Stimulated activated CD8-positive, alpha-beta memory T cell treated with anti-CD3 and anti-CD28 coated beads, Interleukin-7, amount 100 ng/mL, for 24 hours (primary cell): ENCODE measurements at places on chromosomes 1 and 21.

GRCh38 chr1:230785636-230786384, 38.6 kb downstream of the CAPN9 start:
- no peak for DNase-seq

GRCh38 chr1:54429838-54430237, 23.6 kb upstream of the SSBP3 start:
- DNase-seq = no peak

- no peak for DNase-seq
Observed at GRCh38 chr21:33651965-33652680, 9.8 kb downstream of the ITSN1 start.

- DNase-seq = no peak
Observed at GRCh38 chr1:109484519-109484975, 842 bp downstream of the ATXN7L2 start.

DNA sequence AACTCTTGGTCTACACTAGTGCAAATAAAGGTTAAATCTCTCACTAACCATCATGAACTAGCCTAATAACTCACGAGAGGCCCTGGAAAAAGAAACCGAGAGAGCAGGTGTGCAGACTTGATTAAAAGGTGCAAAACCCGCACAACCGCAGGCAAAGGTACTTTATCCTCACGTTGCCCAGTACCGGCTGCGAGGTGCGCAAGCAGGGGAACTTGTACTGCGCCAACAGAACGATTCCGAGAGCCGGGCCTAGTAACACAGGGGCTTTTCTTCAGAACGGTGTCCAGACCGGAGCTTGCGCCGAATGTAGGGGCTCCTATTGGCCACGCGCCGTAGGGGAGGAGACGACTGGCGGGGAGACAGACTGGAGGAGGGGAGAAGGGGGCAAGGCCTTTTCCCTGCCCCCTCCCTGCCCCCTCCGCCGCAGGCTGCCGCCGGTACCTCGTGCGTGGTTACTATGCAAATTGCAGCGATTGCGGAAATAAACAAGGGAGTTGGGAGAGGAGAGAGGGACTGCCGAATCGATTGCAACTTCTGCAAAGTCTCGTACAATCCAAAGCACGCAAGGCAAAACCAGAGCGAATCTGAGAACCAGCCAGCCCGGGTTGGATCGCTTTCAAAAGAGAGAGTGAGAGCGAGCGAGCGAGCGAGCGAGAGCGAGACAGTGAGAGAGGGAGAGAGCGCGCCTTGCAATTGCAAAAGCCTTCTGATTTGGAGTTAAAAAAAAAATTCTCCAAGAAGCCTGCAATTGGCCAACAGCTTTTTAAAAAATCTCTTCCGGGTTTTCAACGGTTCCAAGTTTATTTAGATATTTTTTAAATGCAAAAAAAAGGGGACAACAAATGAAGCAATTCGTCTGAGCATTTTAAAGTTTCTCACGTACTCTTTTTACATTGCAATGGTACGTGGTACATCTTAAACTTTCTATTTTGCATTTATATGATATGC, 5.4 kb upstream of the NFIA start:
- peak; percentile 36 for DNase-seq

GRCh38 chr1:247656221-247656875, 23.2 kb downstream of the OR13G1 start:
- DNase-seq = no peak

- no peak for DNase-seq
Observed at GRCh38 chr1:216630532-216630931, 92.7 kb downstream of the ESRRG start.

DNA sequence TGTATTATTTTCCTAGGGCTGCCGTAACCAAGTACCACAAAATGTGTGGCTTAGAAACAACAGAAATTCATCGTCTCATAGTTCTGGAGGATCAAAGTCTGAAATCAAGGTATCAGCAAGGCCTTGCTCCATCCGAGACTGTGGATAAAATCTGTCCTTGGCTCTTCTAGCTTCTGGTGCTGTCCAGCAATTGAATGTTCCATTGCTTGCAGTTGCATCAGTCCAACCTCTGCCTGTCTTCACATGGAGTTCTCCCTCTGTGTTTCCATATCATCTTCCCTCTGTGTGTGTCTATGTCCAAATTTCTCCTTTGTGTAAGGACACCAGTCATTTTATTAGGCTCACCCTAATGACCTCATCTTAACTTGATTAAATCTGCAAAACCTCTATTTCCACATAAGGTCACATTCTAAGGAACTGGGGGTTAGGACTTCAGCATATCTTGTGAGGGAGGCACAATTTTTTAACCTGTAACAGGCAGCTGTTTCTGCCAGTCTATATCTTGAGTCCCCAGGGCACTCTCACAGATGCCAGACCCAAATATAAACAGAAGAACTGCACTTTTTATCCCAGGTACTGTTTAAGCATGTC, 84.2 kb downstream of the ERG start:
- no peak for DNase-seq

DNA sequence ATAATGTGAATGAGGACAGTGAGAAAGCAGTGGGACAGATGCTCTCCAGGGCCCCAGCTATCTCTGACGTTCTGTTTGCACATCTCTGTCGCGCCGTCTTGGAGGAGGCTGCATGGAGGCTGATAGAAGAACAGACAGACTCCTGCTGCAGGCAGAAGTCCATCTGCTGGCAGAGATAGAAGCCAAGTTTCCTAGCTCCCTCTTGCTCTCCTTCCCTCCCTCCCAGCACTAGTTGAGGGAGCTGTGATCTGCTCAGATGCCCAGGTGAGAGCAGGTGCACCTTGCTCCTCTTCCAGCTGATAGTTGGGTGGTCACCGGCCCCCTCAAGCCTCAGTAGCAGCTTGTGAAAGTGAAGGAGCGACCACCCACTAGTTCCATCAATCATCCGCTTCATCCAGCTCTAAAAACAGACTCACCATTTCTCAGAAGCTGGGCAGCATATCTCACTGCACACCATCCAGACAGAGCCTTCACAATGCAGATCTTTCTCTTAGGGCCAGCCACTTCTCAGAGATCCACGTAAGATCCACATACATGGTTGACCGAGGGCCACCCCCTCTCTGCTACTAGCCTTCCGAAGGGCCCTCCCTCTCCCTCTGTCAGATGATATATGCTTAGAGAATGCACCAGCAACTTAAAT, 12.9 kb downstream of the LRRN2 start:
- DNase-seq = no peak

DNA sequence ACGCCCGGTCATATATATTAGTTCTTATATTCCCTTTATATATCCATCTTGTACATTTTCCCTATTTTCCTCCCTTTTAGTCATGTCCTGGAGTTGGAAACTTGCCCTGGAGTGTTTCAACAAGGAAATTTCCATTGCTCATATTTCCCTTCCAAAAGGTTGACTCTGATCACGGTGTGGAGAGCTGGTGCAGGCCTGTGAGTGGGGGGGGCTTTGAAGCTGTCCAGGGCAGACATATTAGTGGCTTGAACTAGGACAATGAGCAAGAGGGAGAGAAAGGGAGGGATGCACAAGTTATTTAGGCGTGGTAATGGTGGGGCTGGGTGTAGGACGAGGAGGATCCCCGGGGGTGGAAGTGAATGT, 30.4 kb upstream of the TMEM61 start:
- DNase-seq = no peak

DNA sequence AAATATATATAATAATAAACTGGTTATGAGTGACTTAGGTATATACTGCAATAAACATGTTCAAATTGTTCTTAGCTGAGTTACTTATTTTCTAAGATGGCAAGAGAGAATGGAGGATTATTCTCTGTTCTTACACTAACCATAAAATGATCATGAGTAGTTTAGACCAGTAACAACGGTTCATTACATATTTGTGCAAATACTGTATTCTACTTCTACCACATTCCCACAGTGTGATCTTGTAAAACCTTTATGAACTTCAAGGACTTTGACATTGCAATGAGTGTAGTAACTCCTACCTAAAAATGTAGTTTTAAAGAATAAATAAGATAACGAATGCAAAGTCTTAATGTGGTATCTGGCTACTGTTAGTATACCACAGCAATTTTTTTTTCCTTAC, 353.7 kb upstream of the NCAM2 start:
- DNase-seq = no peak

DNA sequence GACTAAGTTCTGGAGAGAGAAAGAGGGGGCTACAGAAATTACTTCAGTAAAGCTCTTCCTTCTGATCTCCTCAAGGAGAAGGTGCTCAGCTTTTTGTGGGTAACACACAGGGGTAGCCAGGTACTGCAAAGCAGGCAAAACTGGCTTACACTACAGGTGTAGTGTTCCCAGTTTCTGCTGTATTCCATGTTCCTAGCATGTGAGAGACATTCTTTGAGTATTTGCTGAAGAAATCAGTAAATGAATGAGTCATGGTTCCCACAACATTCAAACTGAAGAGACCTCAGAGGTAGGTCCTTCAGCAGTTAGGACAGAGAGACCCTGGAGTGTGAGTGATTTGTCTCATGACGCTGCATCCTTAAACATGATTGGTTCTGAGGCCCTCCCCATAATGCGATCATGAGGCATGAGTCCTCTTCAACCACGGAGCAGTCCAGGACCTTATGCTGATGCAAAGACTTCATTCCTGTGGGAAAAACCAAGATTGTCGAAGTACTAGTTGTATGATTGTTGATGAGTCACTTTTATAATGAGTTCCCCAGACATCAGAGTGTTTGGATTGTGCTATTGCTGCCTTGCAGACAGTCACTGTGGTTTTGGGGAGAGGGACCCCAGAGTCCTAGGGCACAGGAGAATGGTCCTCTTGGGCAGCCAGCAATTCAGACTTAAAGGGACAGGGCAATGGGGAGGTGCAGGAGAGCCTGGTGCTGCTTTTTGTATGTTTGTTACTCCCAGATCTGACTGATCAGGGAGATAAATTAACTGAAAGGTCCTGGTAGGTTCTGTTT, 2.7 kb upstream of the OR10J4 start:
- DNase-seq = no peak

DNA sequence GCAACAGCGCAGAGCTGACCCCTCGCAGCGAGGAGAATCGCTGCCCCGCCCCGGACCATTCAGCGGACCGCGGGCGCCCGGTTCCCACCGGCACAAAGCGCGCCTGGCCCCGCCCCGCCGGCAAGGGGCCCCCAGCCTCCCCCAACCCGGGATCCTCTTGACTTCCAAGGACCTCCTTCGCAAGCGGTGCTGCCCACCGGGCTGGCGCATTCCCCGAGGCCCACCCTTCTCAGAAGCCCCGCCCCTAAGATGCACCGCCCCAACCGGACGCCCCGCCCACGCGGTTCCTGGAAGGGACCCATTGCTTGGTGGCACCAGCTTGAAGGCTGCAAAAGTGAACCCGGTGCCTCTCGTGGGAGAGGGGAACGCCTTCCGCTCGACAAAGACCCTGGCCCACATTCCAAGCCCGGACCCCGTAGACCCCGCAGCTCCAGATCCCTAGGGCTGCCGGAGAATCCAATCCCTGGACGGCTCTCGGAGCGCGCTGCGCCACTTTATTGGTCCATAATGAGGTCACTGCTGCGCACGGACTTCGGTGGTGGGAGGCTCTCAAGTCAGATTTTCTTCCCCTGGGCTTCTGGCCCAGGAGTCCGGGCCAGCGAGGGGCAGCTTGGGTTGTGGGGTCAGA, 2.0 kb downstream of the HES3 start:
- DNase-seq = peak; percentile 43

DNA sequence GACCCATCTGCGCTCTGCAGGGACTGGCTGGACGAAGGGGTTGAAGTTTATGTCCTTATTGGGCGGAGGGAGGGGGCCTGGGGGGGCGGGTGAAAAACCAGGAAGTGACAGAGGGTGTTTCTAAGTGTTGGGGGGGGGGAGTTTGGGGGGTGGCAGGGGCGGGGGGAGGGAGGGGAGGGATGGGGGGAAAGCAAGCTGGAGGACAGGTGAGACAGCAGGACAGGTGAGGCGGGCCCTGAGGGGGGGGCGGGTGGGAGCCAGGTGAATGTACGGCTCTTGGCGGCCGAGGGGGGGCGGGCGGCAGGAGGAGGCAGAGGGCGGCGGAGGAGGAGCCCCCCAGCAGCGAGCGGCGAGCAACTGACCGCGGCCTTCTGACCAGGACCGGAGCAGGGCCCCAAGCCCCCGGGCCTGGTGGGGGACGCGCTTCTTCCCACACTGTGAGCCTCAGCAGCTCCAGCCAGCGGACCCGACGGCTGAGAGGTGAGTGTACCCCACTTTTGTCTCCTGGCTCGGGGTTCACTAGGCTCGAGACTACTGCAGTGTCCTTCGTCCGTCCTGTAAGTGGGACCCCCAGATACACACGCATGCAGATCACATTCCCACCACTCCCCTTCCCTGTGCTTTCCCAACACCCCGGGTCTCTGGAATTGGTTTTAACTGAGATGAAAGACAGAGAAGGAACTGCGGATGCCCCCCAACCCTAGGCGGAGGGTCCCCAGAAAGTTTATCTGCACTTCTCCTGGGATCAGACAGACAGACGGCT, at the start of gene ZBTB7B:
Gene ZBTB7B, plus strand, starts transcription at position 339 of the 763 bp plus-strand sequence. CDS start 11,859 bp downstream, outside the sequence.
- DNase-seq = no peak

DNA sequence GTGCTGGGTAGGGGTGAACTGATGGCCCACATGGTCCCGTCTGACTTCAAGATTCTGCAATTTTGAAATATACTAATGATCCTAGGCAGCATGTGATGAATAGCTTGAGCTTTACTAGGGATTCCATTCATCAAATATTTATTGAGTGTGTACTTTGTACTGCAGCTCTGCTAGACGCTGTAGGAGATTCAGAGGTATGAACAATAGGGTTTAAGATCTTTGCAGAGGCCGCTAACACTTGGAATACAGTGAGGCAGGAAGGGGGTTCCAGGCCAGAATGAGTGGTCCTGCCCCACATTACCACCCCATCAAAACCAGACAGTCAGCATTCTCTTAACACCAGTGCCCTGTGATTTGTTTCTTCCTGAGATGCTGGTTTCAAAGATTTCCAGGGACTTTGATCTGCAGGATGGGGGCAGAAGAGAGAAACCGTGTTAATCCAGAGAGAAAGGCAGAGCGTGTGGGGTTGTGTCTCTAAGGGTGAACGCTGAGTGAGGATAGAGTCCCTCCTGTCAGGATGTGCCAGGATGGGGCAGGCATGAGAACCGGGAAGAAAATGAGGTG, 19.9 kb downstream of the IER5 start:
- no peak for DNase-seq

DNA sequence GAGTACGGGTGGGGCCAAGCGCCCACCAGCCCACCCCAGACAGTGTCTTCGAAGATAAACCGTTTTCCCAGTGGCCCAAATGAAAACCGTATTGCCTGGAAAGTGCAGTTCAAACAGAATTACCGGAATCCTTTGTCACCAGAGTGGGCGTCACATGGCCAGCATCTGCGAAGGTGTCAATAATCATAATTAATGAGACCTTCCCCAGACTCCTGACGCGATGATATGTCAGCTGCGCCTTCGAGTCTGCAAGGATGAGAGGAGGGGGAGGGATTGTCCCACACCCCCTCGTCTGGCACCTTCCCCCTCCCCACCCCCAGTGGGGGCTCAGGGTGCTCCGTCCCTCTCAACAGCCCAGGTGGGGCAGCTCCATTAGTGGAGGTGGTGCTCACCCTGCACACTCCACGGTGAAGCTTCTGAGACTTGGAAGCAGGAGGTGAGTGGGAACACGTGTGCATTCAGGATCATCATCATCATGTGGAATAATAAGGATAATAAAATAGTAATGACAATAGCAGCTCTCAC, 215.1 kb downstream of the PTPRU start:
- DNase-seq = no peak

- DNase-seq = no peak
Observed at GRCh38 chr1:54017979-54018378, at the start of gene LDLRAD1. LDLRAD1 (minus strand) TSS chr1:54018186; CDS start chr1:54018112, 74 bp downstream.

- DNase-seq = no peak
Observed at GRCh38 chr1:83060221-83060620, 938.7 kb downstream of the TTLL7 start.
